ENCODE measurements at places on chromosomes 1 and 21. TPM values are rescaled to one million over a fixed set of nuclear protein-coding genes. Genes with fewer than 3 reads are reported as not detected.
A peak's percentile ranks its signal among the peaks of the same experiment; 100 is the strongest.

Gene NOS1AP
- 2.4 TPM for total RNA-seq

Gene RYR2
- total RNA-seq = 2.3 TPM

Gene KCNQ4
- total RNA-seq = not detected

Gene KLHDC7A
- total RNA-seq = 0.91 TPM

DNA sequence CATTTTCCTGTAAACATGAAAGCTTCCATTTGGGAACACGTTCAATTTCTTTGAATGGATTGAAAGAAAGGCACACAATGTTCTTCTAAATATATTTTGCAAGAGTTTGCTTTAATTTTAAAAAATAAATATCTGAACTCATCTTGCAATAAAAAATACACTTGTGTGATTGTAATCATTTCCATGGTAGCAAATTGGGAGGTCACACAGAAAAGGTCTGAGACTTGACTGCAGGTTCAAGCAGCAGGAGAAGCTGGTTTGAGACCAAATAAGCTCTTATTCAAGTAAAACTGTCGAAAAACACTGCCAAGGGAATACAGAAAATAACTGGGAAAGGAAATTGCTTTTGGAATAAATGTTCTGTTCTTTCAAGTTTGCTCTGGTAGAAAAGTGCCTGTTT is 498.9 kb downstream of the ADGRL2 start:
- DNase-seq = no peak

- peak; percentile 7 for DNase-seq
Observed at GRCh38 chr1:27726173-27727044, 648 bp downstream of the FAM76A start.

DNA sequence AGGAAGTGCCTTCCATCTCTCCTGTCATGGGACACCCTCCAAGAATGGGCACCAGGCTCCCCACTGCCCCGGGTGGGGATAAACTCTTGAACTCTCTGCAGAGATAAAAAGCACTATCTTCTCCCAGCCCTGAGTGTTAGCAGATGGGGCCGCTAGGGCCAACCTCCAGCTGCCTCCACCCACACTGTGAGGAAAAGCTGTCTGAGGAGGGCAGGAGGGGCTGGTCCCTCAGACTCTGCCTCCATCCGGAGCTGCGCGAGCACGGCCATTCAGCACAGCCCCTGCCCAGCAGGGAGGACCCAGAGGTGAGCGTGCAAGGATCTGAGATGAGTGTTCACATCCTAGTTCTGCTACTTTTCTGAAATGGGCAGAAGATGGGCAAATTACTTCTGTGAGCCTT is 51.8 kb upstream of the TRABD2B start:
- DNase-seq = no peak
